ENCODE measurements at places on chromosomes 11 and 22.

- no peak for DNase-seq
Measured at GRCh38 chr11:10493041-10493663, 38.1 kb downstream of the AMPD3 start.

- DNase-seq, result no peak
Measured at GRCh38 chr22:29717789-29718188, 2.0 kb upstream of the CABP7 start.

DNA sequence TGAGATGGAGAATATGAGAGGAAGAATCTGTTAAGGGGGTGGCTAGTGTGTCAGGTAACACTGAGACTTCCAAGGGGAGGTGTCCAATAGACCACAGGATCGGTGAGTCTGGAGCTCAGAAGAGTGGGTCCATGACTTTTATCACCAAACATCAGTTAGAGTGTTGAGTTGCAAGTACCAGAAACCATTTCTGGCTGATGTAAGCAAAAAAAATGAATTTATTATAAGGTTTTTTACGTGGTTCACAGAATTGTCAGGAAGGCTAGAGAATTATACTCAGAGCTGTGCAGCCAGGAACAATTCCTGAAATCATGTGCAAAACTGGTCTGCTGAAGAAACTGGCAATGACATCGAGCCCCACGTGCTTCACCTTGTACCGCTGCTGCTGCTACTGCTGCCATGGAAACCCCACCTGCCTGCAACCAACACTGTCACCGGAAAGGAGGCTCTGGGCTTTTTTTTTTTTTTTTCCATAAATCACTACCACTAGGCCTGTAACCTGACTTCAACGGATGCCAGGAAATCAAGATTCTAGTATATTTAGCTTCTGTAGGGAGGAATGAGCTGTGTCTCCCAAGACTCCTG lies 16.6 kb upstream of the STK33 start:
- no peak for DNase-seq

- DNase-seq, result no peak
Measured at GRCh38 chr11:90434858-90435257, 212.0 kb upstream of the CHORDC1 start.

DNA sequence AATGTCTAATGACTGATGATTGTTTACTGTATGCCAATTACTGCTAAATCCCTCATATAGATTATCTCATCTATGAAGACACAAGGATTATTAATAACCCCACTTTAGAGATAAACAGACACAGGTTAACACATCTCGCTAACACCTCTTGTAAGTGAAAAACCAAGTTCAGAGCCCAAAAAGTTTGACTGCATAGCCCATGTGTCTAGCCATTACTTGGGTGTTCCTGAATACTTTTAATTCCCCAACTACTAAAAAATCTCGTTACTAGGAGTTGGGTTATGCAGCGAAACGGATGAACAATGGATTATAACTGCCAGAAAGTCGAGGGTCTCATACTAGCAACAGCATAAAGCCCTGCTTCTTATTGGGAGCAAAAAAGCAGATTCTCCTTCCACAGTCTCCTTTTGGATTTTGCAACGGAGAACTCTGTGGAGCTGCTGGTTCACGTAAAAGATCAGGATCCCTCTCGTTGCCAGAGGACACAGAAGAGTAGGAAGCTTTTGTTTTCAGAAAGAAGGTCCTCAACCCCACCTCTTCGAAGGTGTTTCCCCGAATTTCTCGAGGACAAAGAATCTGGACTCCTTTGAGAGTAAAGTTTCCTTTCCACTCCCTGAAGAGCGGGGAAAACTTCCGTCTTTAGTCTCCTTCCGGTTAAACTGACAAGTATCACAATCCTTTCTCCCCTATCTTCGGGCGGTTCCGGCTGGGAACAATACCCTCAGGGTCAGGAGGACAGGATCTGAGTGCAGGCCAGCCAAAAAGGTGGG lies 979 bp downstream of the ZBED5 start:
- no peak for DNase-seq

Data from stimulated activated CD4-positive, alpha-beta T cell treated with anti-CD3 and anti-CD28 coated beads, Interleukin-2, amount 100 ng/mL, for 24 hours (primary cell).